ENCODE measurements at places on chromosomes 3 and 15.

DNA sequence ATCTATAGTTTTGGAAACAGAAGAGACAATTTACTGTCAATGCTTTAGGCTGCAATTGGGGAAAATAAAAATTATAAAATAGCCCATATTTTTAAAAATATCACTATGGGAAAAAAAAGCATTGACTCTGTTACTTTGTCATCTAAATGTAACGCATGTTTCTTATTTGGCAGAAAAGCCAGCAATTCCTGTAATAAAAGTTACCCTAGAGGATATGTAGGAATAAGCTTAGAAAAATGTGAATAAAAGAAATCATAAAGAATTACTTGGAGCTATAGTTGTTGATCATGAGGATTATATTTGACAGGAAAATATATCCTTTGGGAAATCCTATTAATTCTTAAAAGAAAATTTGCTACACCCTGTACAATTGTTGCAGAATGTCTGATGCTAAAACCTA is 515.4 kb upstream of the IL12A start:
- DNase-seq: no peak

GRCh38 chr3:123090728-123091531 is 24.1 kb downstream of the PDIA5 start:
- DNase-seq: no peak

GRCh38 chr15:36330598-36330997 is 248.8 kb upstream of the CDIN1 start:
- no peak for DNase-seq

GRCh38 chr3:195907684-195907933 is 742 bp downstream of the TNK2 start:
- DNase-seq: no peak

DNA sequence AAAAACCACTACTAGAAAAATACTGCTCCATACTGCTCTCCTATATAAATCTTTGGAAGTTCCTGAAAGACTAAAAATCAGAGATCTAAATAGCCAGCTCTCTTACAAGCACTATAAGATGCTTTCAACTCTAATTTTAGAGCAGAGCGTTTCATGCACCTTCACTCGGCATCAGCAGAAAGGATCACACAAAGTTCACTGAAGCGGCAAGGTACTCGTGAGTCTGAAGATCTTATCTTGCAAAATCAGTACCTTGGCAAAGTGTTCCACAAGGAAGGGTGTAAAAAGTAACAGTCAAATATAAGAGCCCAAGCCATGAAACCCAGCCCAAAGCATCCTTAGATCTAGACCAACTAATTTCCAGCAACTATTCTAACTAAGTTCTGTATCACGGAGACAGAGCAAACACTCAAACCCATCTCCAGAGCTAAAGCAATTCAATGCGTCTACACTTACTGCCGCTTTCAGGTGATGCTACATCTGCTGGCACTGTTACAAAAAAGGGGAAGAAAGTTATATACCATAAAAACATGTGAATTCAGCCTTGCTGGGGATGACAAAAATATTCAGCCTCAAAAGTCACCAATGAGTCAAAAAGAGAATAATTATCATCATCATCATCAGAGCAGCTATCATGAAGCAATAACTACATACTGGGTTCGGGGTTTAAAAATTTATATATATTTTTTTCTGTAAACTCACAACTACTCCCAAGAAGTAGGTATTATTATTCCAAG is 16.3 kb downstream of the VPS39 start:
- no peak for DNase-seq

DNA sequence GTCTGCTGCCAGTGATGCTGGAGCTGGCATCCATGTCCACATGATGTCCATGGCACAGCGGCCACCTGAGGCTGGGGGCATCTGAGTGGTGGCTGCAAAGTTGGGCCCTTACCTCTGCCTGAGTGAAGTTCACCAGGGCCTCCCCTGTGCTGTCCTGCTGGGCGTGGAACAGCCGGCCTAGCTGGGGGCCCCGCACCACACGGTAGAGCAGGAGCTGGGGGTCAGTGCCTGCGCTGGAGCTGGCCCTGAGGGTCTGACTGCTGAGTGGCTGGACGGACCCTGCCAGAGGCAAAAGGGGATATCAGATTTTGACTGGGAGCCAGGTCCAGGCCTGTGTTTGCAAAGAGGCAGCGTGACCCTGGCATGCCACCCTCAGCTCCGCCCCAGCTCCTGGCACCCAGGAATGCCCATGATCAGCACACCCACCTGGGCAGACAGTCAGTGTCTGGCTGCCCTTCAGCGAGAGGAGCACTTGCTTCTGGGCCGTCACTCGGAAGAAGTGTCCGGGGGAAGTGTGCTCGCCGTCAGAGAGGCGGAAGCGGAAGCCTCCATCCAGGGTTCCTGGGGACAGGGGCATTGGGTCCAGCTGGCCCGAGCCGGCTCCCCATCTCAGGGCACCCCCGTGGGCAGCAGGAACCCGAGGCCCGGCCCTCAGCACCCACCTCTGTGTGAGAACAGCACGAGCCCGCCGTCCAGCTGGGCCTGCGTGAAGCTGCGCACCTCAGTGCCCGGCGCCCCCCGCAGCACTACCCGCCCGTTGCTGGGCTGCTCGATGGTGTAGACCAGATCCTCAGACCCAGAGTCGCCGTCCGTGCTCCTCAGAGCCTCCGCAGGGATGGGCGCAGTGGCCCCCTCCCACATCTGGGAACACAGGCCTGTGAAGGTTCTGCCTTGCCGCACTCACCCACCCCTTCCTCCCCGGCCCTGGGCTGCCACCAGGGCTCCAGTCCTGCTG is 30.2 kb downstream of the CSPG4 start:
- DNase-seq: no peak

GRCh38 chr15:55823699-55824340 is 80.9 kb upstream of the PRTG start:
- no peak for DNase-seq

DNA sequence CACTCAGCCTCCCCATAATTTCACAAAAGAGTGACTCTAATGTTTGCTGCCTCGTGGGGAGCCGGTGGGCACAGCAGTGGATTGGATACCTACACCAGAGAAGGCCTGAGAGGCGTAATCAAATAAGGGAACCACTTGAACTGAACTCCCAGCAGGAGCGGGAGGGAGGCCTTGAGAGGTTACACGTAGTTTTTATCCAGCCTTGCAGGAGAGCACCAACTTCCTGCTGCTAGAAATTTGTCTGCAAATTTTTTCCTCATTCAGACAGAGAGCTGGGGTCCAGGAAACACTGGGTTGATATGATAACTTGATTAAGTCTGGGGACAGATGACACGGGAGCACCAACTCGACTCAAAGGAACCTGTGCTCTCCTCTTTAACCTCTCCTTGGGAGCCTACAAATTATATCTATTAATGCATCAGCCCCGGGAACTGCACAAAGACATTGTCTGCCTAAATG is 69.8 kb downstream of the HES1 start:
- DNase-seq: no peak

GRCh38 chr3:189232790-189233189 is 61.0 kb downstream of the TPRG1 start:
- no peak for DNase-seq

DNA sequence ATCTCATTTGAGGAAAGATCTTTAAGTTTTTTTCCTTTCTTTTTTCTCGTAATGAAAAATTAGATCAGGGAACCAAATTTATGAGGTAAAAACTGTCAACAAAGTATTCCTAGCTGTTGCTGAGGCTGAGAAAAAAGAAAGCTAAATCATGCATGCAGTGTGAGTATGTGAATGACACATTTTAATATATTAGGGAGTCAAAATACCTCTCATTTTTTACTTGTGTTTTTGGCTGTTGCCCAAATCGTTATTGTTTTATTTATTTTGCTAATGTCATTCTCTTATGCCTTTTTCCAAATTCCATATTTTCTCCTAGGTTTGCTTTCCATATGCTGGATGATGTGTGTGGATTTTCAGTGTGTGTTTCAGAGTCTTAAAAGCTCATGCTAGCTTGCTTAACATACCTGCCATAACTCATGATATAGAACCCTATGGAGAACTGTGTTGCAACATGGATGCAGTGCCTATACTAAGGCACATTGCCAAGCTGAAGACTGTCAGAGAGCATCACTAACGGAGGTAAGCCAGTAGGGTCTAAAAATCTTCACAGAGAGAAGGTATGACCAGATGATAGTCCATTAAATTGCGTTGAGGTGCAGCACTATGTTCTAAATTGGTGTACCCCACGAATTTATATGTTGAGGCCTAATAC is 629.5 kb upstream of the KCNMB2 start:
- no peak for DNase-seq

GRCh38 chr15:89526601-89527441 is 30.4 kb upstream of the RHCG start:
- DNase-seq: no peak

GRCh38 chr3:20104167-20104661 is 64.0 kb downstream of the KAT2B start:
- DNase-seq: peak; percentile 7

DNA sequence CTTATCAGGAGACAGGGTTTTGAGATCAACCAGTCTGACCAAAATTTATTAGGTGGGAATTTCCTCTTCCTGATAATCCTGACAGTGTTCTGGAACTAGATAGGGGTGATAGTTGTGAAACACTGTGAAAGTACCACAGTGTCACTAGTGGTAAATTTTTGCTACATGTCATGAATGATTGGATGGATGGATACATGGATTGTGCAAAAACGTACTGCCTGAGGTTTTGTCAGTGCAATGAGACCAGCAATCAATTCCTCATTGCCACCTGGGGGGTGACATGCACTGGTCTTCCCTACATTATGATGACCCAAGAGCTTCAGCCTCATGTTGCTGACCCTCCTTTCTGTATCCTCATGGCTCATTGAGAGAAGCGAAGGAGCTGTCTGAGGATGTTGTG is 123.5 kb downstream of the SLCO3A1 start:
- DNase-seq: no peak

DNA sequence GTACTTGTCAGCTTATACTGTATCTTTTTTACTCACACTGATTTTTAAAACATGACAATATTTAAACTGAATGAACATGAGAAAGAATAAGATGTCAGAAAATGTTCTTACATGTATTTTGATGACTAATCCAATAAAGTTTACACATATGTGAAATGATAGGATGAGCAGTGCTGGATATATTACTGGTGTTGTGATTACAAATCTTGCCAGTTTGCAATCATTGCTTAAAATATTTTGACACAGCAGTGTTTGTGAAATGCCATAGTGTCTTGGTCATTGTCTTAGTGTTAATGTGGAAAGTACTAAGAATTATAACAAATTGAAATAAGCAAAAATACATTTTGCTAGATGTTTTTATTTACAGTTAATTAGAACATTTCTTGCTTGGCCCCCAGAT is 118.7 kb upstream of the MLF1 start:
- no peak for DNase-seq

GRCh38 chr3:168782193-168782592 is 686.5 kb upstream of the GOLIM4 start:
- no peak for DNase-seq

GRCh38 chr3:128492671-128493569 is at the start of gene GATA2:
Gene GATA2, minus strand, starts transcription at chr3:128493201. Its CDS starts 6,170 bp downstream, at chr3:128487031.
- DNase-seq: no peak

DNA sequence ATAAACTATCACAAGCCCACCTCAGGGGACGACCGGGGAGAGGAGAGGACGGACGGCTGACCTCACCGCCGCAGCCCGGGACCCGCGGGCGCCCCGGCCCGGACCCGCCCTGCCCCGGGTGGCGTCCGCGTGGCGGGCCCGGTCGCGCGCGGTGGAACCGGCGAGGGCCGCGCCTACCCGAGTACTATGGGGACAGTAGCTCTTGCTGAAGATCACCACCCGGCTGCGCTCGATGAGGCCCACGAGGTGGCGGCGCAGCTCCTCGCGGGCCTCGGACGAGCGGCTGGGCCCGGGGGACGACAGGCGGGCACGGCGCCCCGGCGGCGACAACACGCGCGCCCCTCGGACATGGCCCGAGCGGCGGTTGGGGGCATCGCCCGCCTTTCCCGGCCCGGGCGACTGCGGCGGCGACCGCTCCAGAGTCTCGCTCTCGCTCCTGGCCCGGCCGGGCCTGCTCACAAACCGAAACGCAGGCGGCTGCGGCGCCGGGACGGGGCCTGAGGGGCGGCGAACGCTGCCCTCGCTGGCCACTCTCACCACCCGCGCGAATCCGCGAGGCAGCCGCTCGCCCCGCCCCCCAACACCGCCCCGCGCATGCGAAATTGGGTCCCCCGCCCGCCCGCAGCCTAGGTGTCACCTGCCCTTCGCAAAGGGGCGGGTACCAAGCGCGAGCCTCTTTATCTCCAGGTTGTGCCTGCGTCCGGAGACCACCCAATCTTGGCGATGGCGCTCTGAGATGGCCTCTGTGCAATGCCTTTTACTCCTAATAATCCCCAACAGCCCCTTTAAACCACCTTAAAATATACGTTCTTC is at the start of gene TXNRD3:
TXNRD3 (minus strand) TSS at position 554 of the 813 bp plus-strand sequence.
- DNase-seq: peak; percentile 65

GRCh38 chr3:17055374-17056276 is 170.9 kb downstream of the PLCL2 start:
- no peak for DNase-seq

DNA sequence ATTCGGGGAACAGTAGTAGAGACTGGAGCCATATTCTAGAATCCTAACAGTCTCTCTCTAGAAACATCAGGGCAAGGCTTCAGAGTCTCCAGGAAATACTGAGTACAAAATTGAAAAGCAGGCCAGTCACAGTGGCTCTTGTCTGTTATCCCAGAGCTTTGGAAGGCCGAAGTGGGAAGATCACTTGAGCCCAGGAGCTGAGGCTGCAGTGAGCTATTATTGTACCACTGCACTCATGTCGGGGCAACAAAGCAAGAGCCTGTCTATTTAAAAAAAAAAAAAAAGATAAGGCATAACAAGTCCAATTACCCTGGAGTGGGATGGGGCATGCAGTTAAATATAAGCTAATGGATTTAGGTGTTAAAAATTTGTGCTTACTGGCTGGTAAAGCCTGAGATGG is 79.0 kb downstream of the SEMA6D start:
- no peak for DNase-seq

GRCh38 chr3:51673802-51674654 is 3.0 kb downstream of the TEX264 start:
- DNase-seq: no peak

- no peak for DNase-seq
These were observed 44.8 kb upstream of the HACD2 start for GRCh38 chr3:123629747-123630047.

DNA sequence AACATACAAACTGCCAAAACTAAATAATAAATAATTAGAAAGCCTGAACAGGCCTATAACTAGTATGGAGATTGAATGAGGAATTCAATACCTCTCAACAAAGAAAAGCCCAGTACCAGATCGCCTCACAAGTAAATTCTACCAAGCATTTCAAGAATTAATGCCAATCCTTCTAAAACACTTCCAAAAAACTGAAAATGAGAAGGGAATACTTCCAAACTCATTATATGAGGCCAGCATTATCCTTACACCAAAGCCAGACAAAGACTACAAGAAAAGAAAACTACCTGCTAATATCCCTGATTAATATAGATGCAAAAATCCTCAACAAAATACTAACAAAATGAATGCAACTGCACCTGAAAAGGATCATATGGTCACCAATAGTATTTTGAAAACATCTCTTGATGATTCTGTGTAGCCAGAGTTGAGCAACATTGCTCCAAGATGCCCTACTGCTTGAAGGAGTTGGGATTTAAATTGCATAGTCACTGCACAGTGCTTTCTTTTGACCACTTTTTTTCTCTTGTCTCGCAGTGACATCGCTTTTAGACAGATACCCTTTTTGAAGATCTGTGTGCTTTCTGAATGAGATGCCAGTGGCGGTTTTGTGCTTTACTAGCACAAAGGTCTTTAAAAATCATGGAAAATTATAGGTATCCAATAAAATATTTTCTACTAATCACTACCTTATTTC is 487.2 kb upstream of the RASGRP1 start:
- no peak for DNase-seq

All from stimulated activated CD8-positive, alpha-beta memory T cell treated with anti-CD3 and anti-CD28 coated beads, Interleukin-15, amount 100 ng/mL, for 4 hours (primary cell).